ENCODE measurements at places on chromosomes 6 and 20.

DNA sequence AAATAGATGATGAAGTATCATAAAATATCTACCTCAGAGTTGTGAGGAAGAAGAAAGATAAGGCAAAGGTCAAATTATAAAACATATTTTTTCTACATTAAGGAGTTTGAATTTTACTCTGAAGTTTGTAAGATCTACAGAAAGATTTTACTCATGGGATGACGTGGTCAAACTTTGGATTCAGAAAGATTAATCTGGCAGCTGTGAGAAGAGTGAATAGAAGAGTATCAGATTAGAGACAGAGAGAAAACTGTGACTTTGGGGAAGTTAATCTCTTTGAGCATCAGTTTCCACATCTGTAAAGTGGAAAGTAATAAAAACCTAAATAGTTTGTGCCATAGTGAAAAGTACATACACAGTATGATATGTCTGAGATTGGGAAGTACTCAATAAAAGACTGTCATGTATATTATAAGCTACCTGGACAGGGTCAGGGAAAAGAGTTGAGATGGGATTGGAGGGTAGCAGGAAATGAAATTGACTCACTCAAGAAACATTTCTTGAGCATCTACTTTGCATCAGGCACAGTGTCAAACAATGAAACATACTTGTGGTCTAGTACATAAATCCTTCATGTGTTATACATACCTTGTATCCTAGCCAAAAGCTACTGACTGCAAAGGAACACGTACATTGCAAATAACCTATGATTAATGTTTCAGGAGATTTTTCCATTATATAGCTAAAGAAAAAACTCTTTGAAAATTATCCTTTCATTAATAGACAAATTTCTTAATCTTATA is 222.1 kb downstream of the TMEM200A start:
- peak; percentile 49 for DNase-seq

DNA sequence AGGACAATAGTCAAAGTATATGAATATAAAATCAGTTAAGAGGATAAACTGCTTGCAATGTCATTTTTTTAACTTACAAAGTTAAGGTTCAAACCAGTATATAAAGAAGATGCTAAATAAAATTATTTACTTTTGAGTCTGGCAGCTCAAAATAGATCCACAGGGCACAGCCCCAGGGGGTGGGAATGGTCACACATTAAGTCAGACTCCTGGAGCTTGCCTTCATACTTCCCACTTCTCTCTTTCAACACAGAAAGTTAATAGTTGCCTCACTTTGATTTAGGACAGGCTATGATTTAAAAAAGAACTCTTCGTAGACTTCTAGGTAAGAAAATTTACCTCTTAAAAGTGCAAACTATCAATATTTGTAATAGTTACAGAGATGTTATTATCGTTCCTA is 158.3 kb upstream of the RUNX2 start:
- DNase-seq: no peak

GRCh38 chr6:38148606-38149005 is 329.1 kb downstream of the ZFAND3 start:
- DNase-seq: no peak

- DNase-seq: no peak
Observed at GRCh38 chr6:152295920-152296319, 341.2 kb downstream of the SYNE1 start.

GRCh38 chr20:22579711-22580697 is 4.4 kb downstream of the FOXA2 start:
- DNase-seq: no peak

DNA sequence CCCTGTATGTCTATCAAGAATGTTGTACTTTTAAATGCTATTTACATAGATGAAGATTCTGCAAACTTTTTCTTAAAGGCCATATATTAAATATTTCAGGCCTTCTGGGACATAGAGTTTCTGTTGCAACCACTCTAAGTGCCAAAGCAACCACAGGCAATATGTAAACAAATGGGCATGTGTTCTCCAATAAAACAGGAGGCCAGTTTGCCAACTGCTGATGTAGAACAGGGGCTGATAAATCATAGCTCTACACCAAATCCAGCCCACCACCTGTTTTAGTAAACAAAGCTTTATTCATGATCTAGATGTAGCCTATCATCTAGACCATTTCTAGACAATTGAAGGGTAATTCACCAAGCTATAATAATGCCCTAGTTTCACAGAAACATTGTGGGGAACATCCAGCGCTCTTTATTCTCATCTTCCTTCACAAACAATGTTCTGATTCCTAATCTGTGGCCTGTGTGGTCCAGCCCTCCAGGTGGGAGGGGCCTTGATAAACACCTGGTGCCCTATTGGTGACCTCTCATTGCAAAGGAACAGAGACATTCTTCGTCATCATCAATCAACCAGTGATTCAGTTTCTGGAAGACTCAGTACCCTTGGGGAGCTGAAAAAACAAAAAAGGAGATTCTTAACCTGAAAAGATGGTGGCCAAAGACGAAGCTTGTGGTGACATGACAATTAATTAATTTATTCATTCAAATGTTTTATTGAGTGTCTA is 80.2 kb downstream of the PREP start:
- no peak for DNase-seq

- no peak for DNase-seq
Observed at GRCh38 chr6:126718600-126719327, 378.8 kb downstream of the CENPW start.
